ENCODE measurements at places on chromosomes 3 and 15. TPM values are rescaled to one million over a fixed set of nuclear protein-coding genes. Genes with fewer than 3 reads are reported as not detected.

MNS1 gene
- total RNA-seq, result 8.3 TPM

GP5 gene
- total RNA-seq, result not detected

USP13 gene
- total RNA-seq, result 10.7 TPM

MST1R gene
- total RNA-seq, result 1.4 TPM

CCDC54 gene
- not detected for total RNA-seq

IL20RB gene
- 3.2 TPM for total RNA-seq

CFAP44 gene
- 4.8 TPM for total RNA-seq

SLC22A13 gene
- total RNA-seq, result 0.26 TPM

MCTP2 gene
- 5.8 TPM for total RNA-seq

SUMF1 gene
- 25.5 TPM for total RNA-seq

ARPP21 gene
- 1.6 TPM for total RNA-seq

CCDC9B gene
- total RNA-seq, result 47.7 TPM

C2CD4A gene
- total RNA-seq, result not detected

NXPE3 gene
- 5.7 TPM for total RNA-seq

SLC22A14 gene
- 0.29 TPM for total RNA-seq

SH2D7 gene
- total RNA-seq, result not detected

PRSS50 gene
- total RNA-seq, result not detected

HIGD2B gene
- 0.11 TPM for total RNA-seq

CELSR3 gene
- 7.3 TPM for total RNA-seq

NUP210 gene
- 16.0 TPM for total RNA-seq

FHIT gene
- 0.23 TPM for total RNA-seq

RGMA gene
- 1.8 TPM for total RNA-seq

ZNF774 gene
- 1.2 TPM for total RNA-seq

GUCA1C gene
- not detected for total RNA-seq

ALDH1A2 gene
- total RNA-seq, result not detected

SLC9C1 gene
- total RNA-seq, result 0.04 TPM

ZNF106 gene
- total RNA-seq, result 27.5 TPM

RHCG gene
- not detected for total RNA-seq

KLHDC8B gene
- 7.1 TPM for total RNA-seq

TMCC1 gene
- total RNA-seq, result 6.3 TPM

PRTG gene
- total RNA-seq, result 27.5 TPM

ZNF80 gene
- not detected for total RNA-seq

CYP1A2 gene
- not detected for total RNA-seq

CP gene
- not detected for total RNA-seq

PLA1A gene
- total RNA-seq, result not detected

DLEC1 gene
- 0.11 TPM for total RNA-seq

CACNA2D3 gene
- 0.27 TPM for total RNA-seq

CLEC3B gene
- total RNA-seq, result 0.21 TPM

CCR1 gene
- total RNA-seq, result 0.03 TPM

C3orf22 gene
- not detected for total RNA-seq

HYPK gene
- total RNA-seq, result 40.3 TPM

KNG1 gene
- not detected for total RNA-seq

IQCB1 gene
- total RNA-seq, result 33.5 TPM

SPINT1 gene
- 1.6 TPM for total RNA-seq

DHFR2 gene
- total RNA-seq, result 3.8 TPM

DUOXA1 gene
- not detected for total RNA-seq
